ENCODE measurements at places on chromosomes 3 and 15. TPM values are rescaled to one million over a fixed set of nuclear protein-coding genes. Genes with fewer than 3 reads are reported as not detected.

GRCh38 chr3:141203866-141204265 lies 27.8 kb upstream of the PXYLP1 start:
- DNase-seq: no peak

- DNase-seq: peak; percentile 21
These were observed 8.5 kb downstream of the CRBN start for GRCh38 chr3:3170998-3171397.

GRCh38 chr3:160820022-160820421 lies 64.0 kb downstream of the PPM1L start:
- DNase-seq: no peak

DNA sequence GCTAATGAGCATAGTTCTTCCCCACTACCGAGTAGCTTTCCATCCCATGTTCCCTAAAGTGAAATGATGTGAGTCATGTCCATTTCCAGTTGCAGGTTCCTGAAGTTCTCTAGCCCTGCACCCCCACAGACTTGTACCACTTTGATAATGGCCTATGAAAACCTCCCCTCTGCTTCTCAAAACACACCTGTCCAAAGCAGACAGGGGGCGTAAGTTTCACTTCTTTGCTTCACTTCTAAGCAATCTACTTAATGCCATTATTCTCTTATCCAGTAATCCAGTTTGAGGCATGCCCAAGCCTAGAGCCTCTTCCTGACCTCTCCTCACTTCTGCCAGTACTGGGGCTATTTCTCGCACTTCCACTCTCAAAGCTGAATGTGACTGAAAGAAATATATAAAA lies 305.1 kb downstream of the IGSF11 start:
- DNase-seq: no peak

DNA sequence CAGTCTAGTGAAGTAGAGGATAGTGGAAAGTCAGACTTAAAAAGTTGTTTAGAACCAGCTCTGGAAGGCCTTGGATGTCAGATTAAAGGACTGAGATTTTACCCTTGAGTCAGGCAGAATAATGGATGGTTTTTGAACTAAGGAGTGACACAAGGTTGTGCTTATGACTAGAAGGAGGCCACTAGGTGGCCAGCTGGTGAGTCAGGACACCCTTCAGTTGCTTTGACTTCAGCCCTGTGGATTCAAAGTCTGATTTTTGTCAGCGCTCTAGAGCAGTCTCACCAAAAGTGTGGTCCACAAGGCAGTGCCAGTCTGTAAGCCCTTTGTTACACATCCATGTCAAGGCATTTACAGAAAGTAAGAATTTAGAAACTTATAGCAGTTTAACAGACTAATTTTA lies 3.8 kb upstream of the GABPB1 start:
- no peak for DNase-seq

Gene GOLGA8G
- polyA plus RNA-seq: 0.08 TPM

Gene SH3GL3
- 14.2 TPM for polyA plus RNA-seq

Gene RBM6
- 194 TPM for polyA plus RNA-seq

Gene XCR1
- 0.15 TPM for polyA plus RNA-seq

Gene ECE2
- not detected for polyA plus RNA-seq
